Fibroblast of the aortic adventitia (primary cell): ENCODE measurements at places on chromosomes 1 and 21. TPM values are rescaled to one million over a fixed set of nuclear protein-coding genes. Genes with fewer than 3 reads are reported as not detected.

- no peak for DNase-seq
These were observed 24.0 kb downstream of the NGF start for GRCh38 chr1:115314092-115314491.

GRCh38 chr21:36384885-36385232, 333 bp upstream of the CHAF1B start:
- DNase-seq = no peak

DNA sequence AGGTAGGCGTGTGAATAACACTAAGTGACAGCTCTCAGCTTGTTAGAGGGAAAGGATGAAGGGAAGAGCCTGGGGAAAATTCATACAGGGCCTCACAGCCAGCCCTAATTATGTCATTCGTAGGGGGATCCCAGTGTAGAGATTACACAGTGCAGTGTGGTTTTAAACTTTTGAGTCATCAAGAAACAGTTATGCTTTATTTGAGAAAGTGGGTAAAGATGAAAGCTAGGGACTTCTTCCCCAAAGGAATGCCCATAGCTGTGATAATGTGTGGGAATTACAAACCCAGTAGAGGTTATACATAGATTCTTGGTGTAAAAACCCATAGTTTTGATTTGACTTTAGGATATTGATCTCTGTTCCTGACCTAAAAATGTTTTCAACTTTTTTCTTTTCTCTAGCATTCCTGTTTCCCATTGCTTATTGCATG, 1.9 kb downstream of the TTF2 start:
- peak; percentile 70 for DNase-seq

CCDC181 gene
- 1.4 and 3.1 TPM in 2 replicates for total RNA-seq

CADM3 gene
- total RNA-seq = 6.0 TPM in 1 of 2 replicates, not detected in the other

FCER1G gene
- not detected in 2 replicates for total RNA-seq

PARS2 gene
- total RNA-seq = 3.8 and 4.1 TPM in 2 replicates
